ENCODE measurements at places on chromosomes 6 and 20.

DNA sequence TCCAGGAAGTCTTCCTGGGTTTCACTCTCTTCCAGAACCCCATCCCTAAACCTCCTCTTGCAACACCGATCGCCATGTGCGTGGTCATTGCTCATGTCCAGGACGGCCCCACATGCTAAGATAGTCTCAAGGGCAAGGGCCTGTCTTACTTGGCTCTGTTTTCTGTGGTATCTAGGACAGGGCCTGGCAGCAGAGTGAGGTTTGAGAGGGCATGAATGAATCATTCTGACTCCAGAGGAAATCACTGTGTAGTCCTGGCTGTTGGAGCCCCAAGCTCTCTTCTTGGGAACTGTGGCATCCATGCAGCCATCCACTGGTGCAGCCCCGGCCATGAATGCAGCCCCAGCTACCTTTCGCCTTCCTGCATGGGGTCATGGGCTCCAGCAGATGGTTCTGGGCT is 12.4 kb downstream of the SIRPA start:
- no peak for DNase-seq

DNA sequence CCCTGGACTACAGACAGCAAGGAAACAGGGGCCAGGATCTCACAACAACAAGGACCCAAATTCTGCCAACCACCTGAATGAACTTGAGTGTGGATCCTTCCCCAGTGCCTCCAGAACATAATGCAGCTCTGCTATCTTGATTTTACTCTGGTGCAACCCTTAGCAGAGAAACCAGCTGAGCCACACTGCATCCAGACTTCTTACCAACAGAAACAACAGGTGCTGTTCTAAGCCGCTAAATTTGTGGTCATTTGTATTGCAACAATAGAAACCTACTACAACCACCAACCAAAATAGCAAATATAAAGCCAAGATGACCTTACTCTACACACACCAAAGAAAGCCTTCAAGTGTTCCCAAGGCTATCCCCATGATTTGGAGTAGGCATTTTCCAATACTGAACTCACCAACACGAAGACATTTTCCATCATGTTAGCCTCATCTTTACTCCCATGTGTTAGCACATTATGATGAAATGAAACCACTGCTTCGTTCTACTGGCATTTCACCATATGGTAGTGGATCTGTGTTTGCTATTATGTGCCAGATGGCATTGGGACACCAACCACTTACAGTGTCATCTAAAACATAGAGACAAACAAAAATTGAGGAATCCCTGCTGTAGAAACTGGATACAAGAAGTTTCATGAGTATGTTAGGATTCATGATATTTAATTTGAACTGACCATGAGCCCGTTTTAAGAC is 249.8 kb upstream of the ID4 start:
- DNase-seq, result no peak

DNA sequence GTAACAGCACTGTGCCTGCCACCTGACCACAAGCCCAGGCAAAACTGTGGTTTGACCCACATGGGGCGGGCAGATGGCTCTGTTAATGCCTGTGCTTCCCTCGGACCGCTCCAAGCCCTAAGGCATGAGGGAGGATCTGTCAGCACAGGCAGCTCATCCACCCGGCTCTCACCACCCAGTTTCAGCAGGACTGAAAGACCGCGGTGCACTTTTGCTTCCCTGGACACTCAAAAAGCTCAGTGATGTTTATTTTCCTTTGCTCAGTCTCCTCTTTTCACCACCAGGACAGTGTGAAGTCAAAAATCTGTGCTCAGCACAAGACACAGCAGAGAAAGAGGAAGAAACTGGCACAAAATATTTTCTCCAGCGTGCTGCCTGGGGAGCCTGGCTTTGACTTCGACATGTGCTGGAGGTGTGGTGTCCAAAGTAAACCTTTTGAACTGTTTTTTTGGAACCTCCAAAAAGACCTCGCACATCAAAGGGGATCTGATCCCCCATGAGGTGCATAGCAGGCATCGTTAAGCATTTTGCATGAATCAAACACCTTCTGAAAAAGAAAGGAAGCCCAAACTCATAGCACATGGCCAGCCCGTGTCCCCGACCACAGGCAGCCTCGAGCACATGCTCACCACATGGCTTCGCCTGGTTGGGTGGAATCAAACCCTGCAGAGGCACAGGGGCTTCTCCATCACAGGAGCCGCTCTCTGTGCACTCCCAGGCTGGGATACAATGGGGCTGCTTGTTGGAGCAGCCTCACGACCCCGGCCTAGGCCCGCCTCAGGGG is 441.7 kb upstream of the JARID2 start:
- DNase-seq, result no peak

GRCh38 chr20:58147628-58148370 is 80.7 kb downstream of the ANKRD60 start:
- no peak for DNase-seq

DNA sequence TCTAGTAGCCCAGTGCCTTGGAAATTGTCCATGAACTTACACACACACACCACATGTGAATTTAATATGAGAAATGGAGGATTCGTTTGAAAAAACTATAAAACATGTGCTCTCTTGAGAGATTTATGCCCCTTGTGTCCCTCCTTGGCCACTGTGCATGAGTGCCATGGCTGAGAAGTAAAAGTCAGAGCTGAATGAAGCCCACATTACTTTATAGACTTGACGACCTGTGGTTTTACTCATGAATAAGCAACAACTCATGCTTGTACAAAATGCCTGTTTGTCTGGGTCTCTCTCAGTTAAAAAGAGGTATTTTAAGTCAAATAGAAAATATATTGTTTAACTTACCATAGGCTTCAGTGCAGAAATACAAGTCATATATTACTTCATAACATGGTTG is 102.7 kb downstream of the KCNQ5 start:
- no peak for DNase-seq

DNA sequence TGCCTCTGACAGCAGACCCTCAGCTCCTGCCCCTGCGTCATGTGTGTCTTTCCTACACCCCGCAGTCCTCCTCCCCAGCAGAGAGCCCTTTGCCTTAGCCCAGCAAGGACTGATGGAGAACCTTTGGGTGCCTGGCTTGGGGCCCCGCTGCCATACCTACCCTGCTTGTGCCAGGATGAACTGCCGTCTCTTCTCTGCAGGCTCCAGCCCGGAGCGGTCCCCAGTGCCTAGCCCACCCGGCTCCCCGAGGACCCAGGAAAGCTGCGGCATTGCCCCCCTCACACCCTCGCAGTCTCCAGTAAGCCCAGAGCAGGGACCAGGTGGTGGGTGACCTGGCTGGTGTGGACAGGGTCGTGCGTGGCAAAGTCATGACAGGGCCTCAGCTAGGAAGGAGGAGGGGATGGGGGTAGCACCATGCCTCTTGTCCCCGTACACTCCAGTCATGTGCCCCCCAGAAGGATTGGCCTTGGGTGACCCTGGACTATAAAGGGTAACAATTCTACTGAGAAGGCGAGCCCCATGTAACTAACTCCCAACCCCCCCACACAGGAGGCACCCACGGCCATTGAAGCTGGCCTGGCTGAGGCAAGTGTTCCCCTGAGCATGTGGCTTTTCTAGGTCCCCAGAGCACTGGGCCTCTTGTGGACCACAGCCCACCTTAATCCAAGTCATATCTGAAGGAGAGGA is 8.3 kb downstream of the HSPA12B start:
- no peak for DNase-seq

GRCh38 chr20:24016607-24017457 is 28.3 kb upstream of the GGTLC1 start:
- DNase-seq, result no peak

- DNase-seq, result no peak
These were observed 680.8 kb upstream of the NRSN1 start for GRCh38 chr6:23445157-23445710.

GRCh38 chr6:73525546-73526330 is 4.9 kb upstream of the EEF1A1 start:
- no peak for DNase-seq

DNA sequence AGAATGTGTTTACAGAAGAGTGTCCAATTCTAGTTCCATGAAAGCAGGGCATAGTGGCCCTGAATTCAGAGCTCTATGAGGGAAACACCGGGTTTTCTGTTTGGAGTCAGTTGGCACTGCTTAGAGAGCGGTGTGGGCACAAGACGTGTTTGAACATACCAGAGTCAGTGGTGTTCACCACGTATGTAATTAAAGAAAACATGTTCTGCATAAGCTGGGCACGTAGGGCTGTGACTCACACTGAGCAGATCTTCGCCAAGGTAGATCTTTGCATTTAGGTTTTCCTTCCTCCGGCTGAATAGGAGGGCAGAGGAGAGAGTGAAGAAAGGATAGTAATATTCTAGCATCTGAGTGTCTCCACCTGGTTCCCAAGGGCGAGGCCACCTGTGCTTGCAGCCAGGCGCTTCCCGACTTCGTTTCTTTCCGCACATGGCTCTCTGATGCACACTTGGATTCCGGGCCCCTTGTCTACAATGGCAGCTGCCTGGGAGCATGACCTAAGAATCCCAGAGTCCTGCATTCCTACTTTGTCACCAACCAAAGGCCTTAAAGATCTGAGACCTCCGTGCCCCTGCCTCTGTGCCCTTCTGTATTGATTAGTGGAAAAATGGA is 136.2 kb downstream of the ERMARD start:
- no peak for DNase-seq

GRCh38 chr6:50791900-50792508 is 26.7 kb upstream of the TFAP2B start:
- DNase-seq, result no peak

DNA sequence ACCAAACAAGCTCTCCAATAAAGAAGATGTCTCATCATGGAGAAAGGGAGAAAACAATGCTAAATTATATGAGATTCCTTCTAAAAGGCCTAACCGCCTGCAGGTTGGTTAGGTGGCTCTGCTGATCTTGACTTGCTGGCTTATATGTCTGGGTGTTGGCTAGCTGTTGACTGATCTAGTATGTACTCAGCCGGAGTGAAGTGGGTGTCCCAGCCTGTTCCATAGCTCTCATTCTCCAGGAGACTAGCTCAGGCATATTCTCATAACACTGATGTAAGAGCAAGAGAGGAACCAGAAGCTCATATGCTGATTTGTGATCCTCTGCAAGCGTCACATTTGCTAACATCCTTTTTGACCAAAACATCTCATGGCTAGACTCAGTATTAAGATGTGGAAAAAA is 473.0 kb downstream of the BMP2 start:
- DNase-seq, result no peak

GRCh38 chr6:149059557-149059956 is 258.0 kb upstream of the TAB2 start:
- DNase-seq, result no peak

DNA sequence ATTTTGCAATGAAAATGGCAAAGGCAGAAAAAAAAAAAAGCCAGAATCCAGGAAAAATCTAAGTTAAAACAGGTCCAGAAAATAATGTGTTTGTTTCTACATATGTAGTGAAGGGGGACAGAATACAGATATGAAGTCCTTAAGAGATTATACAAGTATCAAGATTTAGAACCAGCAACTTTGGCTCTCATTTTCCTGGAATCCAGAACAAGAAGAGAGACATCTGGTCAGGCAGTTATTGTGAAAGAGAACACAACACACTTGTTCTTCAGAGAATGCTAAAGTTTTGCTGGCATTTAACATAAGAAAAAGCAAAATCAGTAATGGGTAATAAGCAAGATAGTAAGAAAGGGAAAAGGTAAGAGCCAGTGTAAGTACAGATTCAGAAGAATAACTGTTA is 21.1 kb downstream of the BAG2 start:
- no peak for DNase-seq
